ENCODE measurements at places on chromosomes 5 and 9.

- no peak for DNase-seq
Observed at GRCh38 chr9:108468364-108468763, 387.4 kb downstream of the ACTL7B start.

DNA sequence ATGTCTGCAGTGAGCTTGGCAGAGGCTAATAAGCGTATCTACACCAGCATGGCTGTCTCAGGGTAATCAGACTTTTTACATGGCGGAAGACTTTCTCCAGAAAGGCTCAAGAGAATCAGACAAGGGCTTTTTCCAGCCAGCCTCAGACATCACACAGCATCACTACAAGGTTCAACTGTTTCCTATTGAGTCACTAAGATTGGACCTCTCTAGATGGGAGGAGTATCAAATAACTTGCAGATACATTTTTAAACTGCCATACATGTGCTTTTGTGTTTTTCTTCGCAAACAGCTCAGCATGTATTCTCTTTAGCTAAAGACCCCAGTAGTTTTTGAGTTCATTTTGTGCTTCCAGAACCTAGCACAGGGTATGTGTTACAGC is 22.9 kb upstream of the PIK3R1 start:
- DNase-seq, result no peak

- no peak for DNase-seq
Observed at GRCh38 chr5:15664961-15665360, 165.0 kb downstream of the FBXL7 start.

DNA sequence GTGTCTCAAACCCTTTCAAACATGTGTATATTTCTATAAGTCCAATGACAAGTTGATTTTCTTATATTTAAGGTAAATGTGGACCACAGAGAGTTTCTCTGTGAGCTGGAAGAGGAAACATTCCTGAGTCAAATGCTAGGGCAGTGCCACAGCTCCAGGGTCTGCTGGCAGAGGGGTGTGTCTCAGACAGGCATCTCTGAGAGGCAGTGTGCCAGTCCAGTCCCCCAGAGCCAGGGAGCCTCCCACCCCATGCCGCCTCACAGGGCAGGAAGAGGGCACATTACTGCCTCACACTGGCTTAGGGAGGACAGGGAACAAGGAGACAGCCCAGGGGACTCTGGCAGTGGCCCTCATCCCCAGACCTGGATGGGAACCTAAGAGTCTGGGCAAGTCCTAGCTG is 120.2 kb downstream of the TENT4A start:
- DNase-seq, result no peak

DNA sequence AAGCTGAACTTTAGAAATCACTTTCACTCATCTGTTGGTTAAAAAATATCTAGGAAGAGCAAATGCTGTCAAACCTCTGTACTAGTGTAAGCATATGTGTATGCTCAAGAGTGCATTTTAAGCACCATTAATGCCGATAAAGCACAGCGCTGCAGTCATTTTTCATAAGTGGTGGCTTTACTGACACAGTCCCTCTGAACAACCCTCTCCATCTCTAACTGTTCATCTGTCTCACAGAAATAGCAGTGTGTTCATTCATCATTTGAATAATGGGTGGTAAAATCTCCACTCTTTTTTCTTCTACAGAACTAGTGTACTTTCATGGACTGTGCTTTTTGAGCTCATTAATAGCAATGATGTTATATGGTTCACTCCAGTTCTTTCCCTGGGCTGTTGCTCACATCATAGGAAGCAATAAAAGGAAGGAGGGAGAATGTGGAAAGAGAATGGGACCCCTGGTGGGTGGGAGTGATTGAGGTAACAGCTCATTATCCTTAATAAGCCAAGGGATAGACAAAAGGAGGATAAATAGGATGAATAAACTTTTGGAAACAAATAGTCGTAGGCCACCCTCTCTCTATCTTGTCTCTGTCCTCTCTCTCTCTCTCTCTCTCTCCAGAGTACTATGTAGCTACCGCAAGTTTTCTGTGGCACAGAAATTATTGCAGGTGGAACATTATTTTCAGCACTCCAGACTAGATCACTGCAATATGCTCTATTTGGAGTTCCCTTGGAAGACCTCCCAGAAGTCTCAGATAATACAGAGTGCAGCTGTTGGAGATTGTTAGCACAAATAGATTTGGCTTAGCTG is 117.9 kb upstream of the PRDM9 start:
- no peak for DNase-seq

GRCh38 chr9:567128-567746 is 274.3 kb upstream of the DMRT1 start:
- no peak for DNase-seq

GRCh38 chr5:110768138-110768860 is 29.5 kb downstream of the SLC25A46 start:
- no peak for DNase-seq

DNA sequence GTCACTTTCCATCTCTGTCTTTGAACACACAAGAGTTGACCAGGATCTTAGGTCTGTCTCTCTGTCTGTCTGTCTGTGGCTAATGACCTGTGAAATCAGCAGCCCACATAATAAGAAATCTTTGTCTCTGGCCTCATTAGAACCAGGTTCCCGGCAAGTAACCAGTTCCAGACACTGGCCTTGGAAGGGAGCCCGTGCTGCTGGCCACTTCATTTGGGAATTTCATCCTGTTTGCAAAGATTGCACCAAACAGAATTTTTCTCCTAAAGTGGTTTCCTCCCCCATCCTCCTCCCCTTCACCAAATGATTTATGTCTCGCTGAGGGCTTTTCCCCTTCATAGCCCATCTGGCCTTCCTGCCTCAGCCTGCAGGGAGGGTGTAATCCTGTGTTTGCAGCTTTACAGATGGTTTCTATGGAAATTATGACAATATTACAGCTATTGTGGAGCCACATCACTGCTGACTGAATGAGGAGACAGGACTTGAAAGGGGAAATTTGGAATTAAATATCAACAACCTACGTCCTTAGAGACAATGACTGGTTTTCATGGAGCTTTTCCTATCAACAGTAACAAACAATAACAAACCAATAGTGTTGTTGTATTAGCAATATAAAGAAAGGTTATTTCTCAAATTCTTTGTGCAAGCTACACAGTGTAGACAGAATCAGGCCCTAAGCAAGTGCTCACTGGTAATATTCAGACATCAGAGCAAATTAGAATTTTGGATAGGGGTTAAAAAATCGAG is 25.7 kb downstream of the DPYSL3 start:
- DNase-seq, result no peak
